ENCODE measurements at places on chromosomes 5 and 9. TPM values are rescaled to one million over a fixed set of nuclear protein-coding genes. Genes with fewer than 3 reads are reported as not detected.

Gene PDE6A
- total RNA-seq, result 0.22 TPM

- no peak for DNase-seq
Measured at GRCh38 chr5:113776168-113776567, 262.7 kb downstream of the YTHDC2 start.

- DNase-seq, result peak; percentile 94
Measured at GRCh38 chr5:172412724-172413286, 41.5 kb downstream of the SH3PXD2B start.

DNA sequence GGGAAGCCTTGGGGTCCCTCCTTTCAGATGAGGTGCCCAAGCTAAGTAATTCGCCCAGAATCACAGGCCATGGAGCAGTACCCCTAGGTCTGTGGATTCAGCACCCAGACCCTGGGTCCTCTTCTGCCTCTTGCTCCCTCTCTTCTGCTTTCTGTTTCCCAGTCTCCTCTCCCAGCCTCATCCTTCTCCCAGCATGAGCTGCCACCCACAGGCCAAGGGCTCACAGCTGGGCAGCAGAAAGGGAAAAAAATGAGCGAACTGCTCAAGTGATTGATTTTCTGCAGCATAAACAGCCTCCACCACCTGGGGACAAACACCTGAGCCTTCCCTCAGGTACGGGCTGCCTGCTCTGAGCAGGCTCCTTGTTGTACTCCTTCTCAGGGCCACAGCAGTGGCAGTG lies 113.9 kb upstream of the SAP30L start:
- no peak for DNase-seq

All from tibial nerve (tissue), 4 donors.